ENCODE measurements at places on chromosomes 5 and 9.

GRCh38 chr5:149883550-149883949, 61.0 kb downstream of the PDE6A start:
- DNase-seq: no peak

DNA sequence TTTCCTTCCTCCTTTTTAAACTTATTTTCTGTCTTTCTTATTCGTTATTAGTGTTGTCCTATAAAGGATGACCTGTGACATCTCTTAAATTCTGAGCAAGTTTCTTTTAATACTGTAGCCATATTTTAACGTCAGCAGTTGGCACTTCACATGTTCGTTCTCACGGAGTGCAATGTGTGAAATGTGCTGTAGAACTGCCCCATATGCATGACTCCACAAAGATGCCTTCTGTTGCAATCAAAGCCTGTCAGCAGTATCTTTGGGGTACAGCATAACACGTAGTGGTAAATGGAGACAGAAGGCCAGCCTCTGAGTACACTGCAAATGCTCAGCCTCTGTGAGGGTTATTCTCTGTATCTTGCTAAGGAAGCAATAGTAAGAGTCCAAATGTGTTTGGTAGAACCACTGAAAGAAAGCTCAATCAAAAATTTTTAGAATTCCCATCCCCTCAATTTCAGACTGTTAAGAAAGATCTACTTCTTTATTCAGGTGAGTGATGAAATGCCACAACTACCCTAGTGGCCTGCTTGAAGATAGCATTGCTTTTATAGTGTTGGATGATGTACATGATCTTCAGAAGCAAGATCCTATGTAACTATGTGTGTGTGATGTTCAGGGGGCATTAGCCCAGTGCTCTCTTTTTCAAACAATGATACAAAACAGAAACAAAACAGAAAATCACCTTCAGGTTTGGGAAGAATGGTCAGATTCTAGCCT, 277.7 kb downstream of the TMEM167A start:
- DNase-seq: no peak

- DNase-seq: no peak
Observed at GRCh38 chr5:176954050-176954449, 52.5 kb downstream of the UIMC1 start.

GRCh38 chr5:171840066-171840465, 54.4 kb downstream of the SMIM23 start:
- no peak for DNase-seq

- DNase-seq: no peak
Observed at GRCh38 chr5:6820851-6821479, 107.7 kb downstream of the TENT4A start.

- no peak for DNase-seq
Observed at GRCh38 chr9:108911820-108912219, 22.1 kb downstream of the ELP1 start.

DNA sequence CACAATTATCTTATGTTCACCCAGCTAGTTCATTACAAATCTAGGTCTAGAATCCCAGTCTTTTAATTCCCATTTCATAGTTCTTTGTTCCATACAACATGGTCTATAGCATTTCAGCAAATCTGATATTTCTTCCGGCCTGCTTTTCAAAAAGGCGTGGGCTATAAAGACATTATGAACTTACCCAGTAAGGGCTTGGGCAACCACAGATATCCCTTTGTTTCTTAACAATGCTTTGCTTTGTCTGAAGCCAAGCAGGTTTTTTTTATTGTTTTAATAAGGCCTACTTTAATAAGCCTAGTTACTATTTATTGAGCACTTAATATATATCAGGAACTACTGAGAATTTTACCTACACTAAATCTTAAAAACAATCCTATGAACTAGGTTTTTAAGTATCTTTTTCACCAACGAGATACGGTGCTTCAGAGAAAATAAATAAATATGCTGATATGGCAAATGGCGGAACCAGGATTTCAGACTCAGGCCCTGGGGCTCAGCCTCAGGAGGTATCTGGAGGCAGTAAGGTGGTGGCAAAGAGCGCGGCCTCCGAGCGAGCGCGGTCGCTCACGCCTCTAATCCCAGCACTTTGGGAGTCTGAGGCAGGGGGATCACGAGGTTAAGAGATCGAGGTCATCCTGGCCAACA, 29.7 kb downstream of the PCA3 start:
- DNase-seq: no peak

GRCh38 chr9:91261417-91261816, 100.3 kb downstream of the AUH start:
- DNase-seq: no peak
